ENCODE measurements at places on chromosomes 4 and X.

DNA sequence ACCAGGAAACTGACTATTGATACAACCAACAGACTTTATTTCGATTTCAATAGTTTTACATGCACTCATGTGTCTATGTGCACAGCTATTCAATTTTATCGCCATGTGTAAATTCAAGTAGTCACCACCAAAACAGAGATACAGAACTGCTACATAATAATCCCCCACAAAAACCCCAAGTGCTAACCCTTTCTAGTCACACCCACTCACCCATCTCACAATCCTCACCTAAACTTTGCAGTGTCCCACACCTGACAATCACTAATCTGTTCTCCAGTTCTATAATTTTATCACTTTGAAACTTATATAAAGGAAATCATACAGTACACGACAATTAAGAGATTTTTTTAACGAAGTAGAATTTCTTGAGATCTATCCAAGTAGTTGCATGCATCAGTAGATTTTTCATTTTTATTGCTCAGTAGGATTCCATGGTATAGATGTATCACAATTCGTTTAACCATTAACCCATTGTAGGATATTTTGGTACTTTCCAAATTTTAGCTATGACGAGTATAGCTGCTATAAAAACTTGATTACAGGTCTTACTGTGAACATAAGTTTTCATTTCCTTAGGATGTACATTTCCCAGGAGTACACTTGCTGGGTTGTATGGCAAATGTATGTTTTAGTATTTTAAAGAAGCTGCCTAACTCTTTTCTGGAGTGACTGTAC, 85.9 kb downstream of the CASK start:
- DNase-seq = no peak

DNA sequence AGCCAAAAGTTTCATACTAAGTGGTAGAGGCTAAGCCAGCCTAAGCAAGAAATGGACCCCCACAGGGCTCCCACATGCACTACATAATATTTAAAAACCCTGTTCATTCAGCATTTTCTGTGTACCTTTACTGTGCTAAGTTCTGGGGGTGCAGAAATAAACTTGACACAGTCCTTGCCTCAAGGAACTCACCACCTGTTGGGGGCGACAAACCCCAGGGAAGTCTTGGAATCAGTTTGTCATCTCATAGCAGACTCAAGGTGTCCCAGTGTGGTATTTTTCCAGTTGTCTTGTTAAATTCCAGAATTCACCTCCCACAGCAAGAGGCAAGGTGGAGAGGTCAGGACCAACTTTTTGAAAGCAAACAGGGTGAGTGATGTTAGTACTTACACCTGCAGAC, 43.1 kb downstream of the ATG4A start:
- DNase-seq = no peak

GRCh38 chr4:188551156-188551555, 411.9 kb downstream of the TRIML1 start:
- DNase-seq = no peak

DNA sequence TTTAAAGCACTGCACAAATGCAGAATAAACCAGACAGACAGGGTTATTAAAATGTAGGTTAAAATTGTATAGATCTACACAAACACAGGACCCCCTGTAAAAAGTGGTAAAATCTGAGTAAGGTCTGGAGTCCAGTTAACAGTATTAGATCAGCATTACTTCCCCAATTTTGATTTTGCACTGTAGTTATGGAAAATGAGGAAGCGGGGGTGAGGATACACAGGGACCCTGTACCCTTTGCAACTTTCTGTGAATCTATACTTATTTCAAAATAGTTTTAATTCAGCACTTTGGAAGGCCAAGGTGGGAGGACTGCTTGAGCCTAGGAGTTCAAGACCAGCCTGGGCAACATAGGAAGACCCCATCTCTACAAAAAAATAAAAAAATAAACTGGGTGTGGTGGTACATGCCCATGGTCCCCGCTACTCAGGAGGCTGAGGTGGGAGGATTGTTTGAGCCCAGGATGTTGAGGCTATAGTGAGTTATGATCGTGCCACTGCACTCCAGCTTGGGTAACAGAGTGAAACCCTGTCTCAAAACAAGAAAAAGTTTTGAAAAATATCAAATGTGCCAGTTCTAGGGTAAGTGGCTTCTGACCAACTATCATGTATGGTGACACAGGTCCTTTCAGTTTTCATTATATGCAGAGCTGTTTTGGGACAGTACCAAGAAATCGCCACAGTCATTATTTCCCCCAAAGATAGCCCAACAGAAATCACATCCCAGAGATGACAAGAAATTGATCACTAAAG, 17.7 kb downstream of the SEL1L3 start:
- no peak for DNase-seq

GRCh38 chrX:44874420-44875184, 1.6 kb downstream of the KDM6A start:
- no peak for DNase-seq

- no peak for DNase-seq
Observed at GRCh38 chr4:96767815-96768480, 928.1 kb downstream of the PDHA2 start.

DNA sequence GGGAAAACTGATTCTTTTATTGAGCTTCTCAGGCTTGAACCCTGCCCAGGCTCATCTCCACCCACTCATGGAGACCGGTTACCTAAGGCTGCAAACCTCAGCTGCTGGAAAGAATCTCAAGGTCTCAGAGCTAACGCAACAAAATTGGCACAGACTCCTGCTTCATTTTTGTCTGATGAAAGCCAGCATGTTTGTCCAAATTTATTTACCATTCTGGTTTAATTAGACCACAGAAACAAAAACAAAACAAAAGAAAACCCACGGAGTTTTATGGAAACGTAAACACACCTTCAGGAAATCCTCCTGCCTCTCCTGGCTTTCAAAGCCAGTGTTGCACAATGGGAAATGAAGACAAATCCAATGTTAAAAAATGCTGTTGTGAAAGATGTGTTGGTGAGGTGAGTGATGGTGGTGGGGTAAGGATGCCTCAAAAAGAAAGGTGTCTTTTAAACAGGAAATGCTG, 56.4 kb upstream of the PDLIM3 start:
- DNase-seq = no peak

DNA sequence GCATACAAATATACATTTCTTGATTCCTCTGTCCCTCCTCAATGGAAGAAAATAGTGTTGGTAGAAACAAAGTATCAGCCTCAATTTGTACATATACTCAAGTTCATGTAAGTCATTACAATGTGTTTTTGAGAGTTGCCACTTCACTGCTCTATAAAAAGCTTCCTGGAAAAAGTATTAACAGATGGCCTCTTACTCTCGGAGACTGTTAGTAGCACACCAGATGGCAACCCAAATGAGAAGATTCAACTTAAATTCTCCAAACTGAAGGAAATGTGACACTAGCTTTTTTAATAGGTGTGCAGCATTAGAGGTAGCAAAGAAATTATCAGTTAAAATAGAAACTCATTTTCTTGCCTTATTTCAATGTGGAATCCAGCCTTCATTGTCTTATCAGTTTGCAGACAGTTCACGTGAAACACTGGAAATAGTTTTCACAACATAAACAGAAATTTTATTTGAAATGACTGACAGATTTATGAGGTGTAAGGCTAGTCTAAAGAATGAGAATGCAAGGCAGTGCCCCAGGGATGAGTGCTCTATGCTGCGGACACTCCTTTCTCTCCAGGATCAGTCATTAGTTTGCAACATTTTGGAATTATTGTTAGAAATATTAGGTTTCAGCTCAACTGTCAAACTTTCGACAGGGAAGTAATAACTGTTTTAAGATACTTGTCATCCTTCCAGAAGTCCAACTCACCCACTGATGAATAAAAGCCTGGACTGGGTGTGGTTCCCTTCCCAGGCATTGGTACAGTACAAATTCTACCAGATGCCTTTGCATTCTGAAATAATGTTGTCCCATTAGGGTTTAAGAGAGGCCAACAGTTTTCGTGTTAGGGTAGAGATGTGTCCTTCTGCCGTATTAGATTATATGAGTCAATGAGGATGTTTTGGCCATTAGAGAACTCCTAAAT, 50.9 kb downstream of the IDS start:
- no peak for DNase-seq

DNA sequence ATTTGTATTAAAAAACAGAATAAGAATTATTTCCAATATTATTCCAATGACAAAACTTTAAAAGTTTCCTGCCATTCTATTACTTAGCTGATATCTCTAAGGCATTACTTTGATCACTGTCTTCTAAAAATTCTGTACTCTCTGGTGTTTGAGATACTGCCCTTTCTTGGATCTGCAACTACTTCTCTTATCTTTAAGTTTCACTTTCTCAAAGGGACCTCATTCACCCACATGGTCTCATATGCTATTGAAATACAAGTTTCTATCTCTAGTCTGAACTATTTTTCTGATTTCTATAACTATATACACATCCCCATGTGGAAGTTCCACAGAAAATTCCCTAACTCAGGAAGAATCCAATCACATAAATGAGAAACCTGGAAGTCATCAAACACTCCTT, 22.2 kb downstream of the TMPRSS11E start:
- no peak for DNase-seq

DNA sequence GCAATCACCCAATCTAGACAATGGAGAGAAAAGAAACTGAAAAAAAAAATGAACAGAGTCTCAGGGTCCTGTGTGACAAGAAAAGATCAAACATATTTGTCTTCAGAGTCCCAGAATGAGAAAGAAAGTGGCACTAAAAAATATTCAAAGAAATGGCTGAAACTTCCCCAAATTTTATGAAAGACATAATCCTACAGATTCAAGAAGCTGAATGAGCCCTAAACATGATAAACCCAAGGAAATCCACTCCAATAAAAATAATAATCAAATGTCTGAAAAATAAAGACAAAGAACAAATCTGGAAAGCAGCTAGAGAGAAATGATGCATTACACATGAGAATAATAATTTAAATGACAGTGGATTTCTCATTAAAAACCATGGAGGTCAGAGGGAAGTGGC, 130.3 kb upstream of the CITED1 start:
- no peak for DNase-seq

GRCh38 chrX:134520860-134521390, 61.0 kb downstream of the HPRT1 start:
- DNase-seq = peak; percentile 32

DNA sequence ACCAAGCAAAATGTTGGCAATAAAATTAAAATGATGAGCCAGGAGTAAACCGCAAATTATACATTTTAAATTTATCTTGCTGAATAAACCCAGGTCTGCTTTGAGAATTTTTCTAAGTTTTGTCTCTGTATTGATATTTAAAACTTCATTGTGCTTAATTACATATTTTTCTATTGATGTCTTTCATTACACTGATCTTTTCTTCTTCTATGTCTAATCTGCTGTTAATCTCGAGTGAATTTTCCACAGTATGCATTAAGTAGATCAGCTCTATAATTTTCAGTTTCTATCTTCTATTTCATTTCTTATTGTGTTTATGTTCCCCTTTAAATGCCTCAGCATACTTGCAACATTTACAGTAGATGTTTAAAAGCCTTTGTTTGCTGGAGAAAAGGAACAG, 918.7 kb downstream of the FAT4 start:
- no peak for DNase-seq

GRCh38 chr4:186096681-186097165, 7.8 kb upstream of the FAM149A start:
- DNase-seq = no peak

DNA sequence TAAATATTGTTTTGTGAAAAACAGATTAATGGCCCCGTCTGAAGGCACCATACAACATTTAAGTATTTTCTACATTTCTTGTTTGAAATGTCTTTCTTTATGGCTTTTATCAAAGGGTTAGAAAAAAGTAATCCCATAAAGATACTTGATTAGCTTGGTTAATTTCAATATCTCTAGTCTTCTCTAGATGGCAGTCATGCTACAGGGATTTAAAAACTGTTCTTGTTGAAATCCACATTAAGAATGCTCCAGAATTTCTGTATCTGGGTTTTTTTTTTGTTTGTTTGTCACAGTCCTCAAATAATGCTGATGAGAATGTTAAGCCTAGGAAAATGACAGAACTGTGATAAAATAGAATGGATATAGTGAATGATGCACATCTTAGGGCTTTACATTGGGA, 109.0 kb upstream of the AADAT start:
- no peak for DNase-seq

DNA sequence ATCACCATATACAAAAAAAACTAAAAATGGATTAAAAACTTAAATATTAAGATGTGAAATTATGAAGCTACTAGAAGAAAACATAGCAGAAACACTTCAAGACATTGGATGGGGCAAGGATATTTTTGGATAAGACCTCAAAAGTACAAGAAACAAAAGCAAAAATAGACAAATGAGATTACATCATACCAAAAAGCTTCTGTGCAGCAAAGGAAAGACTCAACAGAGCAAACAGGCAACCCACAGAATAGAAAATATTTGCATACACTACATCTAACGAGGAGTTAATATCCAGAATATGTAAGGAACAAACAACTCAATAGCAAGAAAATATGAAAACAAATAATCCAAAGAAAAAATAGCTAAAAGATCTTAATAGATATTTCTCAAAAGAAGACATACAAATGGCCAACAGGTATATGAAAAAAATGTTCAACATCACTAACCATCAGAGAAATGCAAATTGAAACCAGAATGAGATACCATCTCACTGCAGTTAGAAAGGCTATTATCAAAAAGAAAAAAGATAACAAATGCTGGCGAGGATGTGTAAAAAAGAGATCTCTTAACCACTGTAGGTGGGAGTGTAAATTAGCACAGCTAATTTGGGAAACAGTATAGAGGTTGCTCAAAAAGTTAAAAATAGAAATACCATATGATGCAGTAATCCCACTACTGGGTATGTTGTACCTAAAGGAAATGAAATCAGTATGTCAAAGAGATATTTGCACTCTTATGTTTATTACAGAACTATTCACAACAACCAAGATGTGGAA, 17.8 kb upstream of the LRCH2 start:
- no peak for DNase-seq

DNA sequence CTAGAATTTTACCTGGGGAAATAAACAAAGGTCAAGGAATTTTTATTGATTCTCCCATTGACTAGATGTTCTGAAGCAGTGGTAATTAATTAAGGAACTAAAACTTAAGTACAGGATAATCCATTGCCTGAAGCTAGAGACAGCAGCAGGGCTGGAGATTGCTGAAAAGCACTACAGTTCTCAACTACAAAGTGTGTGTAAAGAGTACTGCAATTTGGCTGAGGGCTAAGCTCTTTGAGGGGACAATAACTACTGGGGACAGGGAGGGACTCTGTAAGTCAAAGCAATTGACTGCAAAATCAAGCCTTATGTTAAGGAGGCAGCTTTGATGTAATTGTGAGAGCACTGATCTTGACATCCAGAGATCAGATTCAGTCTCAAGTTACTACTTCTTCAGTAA, 260.4 kb downstream of the GALNTL6 start:
- DNase-seq = no peak

DNA sequence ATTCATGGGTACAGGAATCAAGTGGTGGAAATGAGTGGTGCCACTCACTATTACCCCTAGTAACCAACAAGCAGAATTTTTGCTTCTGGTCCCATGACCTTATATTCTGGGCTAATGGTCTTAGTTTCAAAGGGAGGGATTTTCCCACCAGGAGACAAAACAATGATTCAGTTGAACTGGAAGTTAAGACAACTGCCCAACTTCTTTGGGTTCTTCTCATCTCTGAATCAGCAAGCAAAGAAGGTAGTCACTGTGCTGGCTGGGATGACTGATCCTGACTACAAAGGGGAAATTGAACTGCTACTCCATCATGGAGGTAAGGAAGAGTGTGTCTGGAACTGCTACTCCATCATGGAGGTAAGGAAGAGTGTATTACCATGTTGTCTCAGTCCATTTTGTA, 87.2 kb downstream of the IL13RA2 start:
- DNase-seq = no peak

All from NCI-H1092 (cell line).